GM12865 (cell line): ENCODE measurements at places on chromosomes 16 and 17.

DNA sequence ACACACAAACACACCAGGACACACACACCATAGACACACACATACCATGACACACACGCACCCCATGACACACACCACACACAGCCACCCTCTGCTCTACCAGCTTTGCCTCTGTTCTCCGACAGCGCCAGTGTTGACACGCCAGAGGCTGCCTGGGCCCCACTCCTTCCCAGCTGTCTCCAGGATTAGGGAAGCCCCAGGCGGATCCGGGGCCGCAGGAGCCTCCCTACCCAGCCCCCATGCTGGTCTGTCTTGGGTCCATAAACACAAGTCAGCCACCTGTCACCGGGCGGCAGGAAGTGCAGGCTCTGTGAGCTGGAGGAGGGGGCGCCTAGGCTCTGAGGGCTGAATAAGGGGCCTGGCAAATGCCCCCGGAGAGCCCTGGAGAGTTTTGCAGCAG is 10.5 kb downstream of the TBC1D16 start:
- no peak for DNase-seq

- no peak for DNase-seq
These were observed 21.5 kb downstream of the GGA3 start for GRCh38 chr17:75239778-75240393.

GRCh38 chr16:76421571-76421970 is 144.4 kb downstream of the CNTNAP4 start:
- no peak for DNase-seq

DNA sequence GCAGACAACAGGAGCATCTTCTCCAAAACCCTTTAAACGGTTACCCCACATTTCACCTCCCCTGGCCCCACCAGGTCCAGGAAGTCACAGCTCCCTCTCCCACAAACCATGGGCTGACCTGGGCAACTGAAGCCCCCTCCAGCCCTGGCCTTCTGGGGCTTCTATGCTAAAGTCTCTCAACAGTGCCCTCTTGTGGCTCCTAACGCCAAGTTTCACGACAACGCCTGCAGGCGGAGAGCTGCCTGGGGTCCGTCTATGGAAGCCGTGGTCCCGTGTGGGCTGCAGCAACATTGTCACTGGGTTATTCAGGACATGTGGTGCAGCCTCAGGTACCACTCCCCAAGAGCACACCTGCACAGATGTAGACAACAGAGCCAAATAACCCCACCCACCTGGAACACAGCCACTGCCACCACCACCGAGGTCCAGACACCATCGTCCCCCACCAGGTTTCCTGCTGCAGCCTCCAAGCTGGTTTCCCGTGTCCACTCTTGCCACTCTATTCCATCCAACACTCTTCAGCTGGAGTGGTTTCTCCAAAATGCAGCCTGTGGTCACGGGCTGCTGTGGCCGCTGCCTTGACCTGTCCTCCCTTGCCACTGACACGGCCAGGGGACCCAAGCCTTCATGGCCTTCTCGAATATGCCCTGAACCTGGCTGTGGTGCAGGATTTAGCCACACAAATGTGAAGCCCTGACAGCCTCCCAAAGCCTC is 19.1 kb downstream of the C16orf95 start:
- DNase-seq: peak; percentile 33

- DNase-seq: peak; percentile 30
These were observed 23.9 kb downstream of the AMFR start for GRCh38 chr16:56401482-56401881.

GRCh38 chr17:32330147-32330546 is 11.8 kb downstream of the C17orf75 start:
- no peak for DNase-seq
